ENCODE measurements at places on chromosomes 16 and 17.
A peak's percentile ranks its signal among the peaks of the same experiment; 100 is the strongest.

DNA sequence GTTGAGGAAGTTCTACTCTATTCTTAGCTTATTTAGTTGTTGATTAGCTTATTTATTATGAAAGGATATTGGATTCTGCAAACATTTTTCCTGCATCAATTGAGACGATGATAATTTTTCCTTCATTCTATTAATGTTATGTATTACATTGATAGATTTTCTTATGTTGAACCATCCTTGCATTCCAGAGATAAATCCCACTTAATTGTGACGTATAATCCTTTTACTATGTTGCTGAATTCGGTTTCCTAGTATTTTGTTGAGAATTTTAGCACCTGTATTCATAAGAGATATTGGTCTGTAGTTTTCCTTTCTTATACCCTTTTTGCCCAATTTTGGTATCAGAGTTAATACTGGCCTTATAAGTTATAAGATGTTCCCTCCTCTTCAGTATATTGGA is 47.6 kb upstream of the BRD7 start:
- DNase-seq, result no peak

GRCh38 chr17:64053101-64053500 is 32.7 kb upstream of the ICAM2 start:
- no peak for DNase-seq

DNA sequence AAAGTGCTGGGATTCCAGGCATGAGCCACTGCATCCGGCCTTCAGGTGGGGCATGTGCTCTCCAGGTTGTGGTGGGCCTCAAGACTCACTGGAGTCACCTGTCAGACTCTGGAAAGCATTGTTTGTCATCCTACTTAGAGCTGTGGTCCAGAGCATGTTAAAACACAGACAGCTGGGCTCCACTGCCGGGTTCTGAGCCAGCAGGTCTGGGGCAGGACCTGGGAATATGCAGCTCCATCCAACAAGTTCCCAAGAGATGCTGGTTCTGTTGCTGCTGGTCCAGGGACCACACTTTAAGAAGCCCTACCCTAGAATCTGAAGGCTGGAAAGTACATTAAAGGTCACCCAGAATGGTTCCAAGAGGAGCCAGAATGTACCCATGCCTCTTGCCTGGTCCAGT is 75.3 kb downstream of the GAS7 start:
- no peak for DNase-seq

DNA sequence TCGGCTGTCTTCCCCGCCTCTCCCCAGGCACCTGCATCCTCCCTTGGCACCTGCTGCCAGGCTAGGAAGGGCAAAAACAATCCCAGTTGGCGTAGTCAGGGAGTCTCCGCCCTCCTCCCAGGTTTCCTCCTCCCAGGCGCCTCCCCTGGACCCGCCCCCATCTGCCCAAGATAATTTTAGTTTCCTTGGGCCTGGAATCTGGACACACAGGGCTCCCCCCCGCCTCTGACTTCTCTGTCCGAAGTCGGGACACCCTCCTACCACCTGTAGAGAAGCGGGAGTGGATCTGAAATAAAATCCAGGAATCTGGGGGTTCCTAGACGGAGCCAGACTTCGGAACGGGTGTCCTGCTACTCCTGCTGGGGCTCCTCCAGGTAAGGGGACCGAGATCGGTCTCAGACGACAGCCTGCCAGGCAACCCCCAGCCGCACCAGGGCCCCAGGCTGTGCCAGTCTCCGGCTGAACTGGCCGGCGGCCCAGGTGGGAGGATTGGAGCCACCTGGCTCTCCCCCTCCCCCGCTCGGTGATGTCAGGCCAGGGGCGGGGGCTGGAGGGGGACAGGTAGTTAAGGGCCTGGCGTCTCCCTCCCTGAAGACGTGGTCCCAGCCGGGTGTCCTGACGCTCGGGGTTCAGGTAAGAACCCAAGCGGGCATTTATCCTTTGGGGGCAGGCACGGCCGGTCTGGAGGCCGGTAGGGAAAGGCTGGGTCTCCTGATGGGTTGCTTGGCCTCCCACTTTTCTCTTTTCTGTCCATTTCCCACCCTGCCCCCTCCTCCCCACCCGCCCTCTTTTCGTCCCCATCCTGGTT is at the start of gene GRB7:
Gene GRB7, plus strand, starts transcription at position 179 of the 808 bp plus-strand sequence. CDS start 4,364 bp downstream, outside the sequence.
- DNase-seq, result no peak

DNA sequence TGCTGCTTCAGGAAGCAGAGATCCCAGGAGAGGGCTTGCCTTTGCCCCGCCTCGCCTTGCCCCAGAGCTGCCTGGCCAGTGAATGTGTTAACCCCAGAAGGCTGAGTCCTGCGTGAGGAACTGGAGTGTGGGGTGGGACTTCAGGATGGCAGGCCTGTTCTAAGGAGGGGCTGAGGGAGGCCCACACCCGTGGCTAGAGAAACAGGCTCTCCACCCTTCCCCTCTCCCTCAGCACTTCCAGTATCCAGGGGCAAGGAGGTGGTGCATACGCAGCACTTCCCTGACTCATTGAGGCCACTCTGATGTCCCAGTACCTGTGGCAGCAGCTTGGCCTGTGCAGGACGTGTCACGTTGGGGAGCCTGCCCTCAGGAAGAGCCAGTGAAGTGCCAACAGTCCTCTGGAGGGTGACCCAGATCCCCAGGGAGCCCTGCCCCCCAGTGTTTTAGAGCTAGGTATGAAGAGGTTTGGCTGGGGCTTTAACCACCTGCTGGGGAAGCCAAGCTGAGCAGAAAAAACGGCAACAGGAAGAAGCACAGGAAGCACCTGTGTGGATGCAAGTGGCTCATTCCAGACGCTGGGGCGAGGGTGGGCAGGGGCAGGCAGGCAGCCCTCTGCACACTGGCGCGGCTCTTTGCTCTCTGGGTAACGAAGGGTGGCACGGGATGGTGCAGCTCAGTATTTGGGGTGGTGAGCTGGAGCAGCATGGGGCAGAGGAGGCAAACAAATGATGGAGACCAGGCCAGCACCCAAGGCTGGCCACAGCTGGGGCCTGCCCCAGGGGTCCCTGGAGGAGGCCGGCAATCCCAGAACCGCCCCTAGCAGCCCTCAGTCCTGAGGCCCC is 14.7 kb upstream of the CTCF start:
- peak; percentile 98 for DNase-seq

GRCh38 chr16:66911112-66911511 is 7.6 kb downstream of the CDH16 start:
- no peak for DNase-seq

DNA sequence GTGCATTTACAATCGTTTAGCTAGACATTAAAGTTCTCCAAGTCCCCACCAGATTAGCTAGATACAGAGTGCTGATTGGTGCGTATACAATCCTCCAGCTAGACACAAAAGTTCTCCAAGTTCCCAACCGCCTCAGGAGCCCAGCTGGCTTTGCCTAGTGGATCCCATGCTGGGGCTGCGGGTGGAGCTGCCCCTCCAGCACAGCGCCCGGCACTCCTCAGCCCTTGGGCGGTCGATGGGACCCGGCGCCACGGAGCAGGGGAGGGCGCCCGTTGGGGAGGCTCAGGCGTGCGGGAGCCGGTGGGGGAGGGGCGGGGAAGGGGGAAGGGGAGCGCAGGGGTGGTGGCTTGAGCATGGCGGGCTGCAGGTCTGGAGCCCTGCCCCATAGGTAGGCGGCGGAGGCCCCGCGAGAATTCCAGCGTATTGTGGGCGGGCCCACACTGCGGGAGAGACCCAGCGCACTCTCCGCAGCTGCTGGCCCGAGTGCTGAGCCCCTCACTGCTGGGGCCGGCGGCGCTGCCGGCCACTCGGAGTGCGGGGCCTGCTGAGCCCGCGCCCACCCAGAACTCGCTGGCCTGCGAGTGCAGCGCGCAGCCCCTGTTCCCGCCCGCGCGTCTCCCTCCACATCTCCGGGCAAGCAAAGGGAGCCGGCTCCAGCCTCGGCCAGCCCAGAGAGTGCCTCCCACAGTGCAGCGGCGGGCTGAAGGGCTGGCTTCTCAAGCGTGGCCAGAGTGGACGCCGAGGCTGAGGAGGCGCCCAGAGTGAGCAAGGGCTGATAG is 907.5 kb downstream of the CDH8 start:
- DNase-seq, result no peak

- DNase-seq, result no peak
Measured at GRCh38 chr17:77859035-77859810, 99.3 kb upstream of the TNRC6C start.

DNA sequence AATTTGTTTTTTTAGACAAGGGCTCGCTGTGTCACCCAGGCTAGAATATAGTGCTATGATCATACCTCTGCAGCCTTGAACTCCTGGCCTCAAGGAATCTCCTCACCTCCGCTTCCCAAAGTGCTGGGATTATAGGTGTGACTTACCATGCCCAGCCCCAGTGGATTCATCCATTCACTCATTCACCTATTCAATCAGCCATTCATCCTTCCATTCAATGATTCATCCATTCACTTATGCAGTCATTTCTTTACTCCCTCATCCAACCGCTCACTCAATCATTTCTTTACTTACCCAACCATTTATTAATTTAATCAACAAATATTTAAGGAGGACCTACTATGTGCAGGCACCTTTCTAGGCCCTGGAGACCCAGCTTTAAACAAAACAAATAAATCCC is 25.7 kb downstream of the DEXI start:
- DNase-seq, result no peak

- no peak for DNase-seq
Measured at GRCh38 chr17:8315764-8316217, 5.8 kb downstream of the ARHGEF15 start.

GRCh38 chr17:70121126-70121525 is 46.1 kb downstream of the KCNJ16 start:
- no peak for DNase-seq

DNA sequence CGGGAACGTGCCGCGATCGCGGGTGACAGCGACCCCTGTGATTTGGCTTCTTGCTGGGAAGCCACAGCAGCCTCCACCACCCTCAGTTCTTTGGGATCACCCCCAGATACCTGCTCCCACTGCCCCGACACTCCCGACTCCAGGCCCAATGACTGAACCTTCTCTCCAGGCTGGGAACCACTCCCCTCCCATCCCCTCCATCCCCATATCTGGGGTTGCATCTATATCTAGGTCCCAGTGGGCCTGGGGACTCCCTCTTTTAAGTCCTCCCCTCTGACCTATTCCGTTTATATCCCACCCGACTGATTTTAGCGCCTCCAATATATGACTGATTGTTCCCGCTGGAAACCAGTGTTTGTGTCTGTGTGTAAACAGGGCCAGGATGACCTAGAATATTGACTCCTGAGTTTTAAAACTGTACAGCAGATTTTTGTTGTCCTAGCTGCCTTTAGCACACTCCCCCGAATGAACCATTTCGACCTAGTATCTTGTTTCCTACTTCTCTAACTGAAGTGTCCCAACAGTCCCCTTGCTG is 667 bp downstream of the PSMD3 start:
- no peak for DNase-seq

DNA sequence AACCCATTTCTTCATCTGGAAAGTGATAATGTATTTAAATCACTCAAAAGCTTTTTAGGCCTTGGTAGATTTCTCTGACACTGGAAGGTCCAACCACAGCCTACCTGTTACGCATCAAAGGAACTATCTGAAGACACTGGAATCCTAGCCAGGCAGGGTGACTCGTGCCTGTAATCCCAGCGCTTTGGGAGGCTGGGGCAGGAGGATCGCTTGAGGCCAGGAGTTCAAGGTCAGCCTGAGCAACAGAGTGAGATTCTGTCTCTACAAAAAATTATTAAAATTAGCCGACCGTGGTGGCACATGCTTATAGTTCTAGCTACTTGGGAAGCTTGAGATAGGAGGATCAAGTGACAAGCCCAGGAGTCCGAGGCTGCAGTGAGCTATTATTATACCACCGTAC is 18.4 kb upstream of the G6PC1 start:
- DNase-seq, result no peak

- DNase-seq, result peak; percentile 4
Measured at GRCh38 chr16:62190426-62190825, 154.2 kb upstream of the CDH8 start.
